ENCODE measurements at places on chromosomes 6 and 20.
A peak's percentile ranks its signal among the peaks of the same experiment; 100 is the strongest.

- DNase-seq, result no peak
These were observed 16.6 kb downstream of the POM121L2 start for GRCh38 chr6:27295301-27296079.

- DNase-seq, result no peak
These were observed 3.8 kb downstream of the ACTR5 start for GRCh38 chr20:38752029-38752428.

DNA sequence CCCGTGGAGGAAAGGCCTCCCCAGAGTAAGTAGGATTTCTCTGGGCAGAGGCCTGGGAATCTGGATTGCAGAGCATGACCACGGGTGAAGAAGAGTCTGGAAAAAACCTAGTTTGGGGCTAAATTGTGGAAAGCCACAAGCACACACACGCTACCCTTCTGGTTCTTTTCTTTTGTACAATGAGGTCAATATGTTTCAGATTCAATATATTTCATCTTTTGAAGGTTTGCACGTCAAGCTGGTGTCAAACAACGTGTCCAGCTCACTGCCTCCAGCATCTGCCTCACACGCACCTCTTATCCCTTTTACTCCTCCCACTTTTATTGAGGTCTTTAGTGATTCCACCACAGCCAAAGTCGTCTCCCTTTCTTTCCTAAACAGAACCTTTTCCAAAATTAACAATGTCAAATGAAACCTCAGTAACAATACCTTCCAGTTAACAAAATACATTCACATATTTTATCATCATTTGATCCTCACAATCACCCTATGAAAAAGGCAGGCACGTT lies 773 bp upstream of the EPB41L2 start:
- DNase-seq, result peak; percentile 6

DNA sequence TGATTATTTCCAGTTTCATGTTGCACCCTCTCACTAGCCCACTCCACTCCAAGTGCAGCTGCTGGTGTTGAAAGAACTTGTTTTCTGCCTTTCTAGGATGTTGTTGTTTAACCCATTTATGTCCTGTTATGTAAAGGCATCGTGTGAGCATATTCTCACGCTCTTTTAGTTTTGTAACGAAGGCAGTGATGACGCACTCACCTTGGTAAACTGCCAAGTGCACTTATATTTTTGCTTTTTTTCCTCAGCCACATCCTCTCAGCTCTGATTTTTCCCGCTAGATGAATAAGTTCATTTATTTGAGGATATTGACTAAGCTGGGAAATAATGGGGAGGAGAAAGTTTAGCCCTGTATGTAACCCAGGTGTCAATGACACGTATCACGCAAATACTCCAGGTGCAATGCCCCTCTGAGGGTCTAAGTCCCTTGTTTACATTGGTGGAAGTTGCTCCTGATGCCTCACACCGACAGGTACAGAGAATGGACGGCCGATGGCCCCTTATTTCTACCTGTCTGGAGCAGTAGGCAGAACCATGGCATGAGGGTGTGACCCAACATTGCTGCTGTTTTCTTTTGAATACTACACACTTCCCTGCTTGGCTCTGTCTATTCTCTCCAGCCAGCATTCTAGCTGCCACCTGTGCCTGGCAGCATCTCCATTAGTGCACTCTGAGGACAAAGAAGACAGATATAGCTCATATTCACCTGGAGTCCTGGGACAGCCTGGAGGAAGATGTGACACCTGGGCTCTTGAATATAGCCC lies 132.7 kb upstream of the SLC24A3 start:
- no peak for DNase-seq

DNA sequence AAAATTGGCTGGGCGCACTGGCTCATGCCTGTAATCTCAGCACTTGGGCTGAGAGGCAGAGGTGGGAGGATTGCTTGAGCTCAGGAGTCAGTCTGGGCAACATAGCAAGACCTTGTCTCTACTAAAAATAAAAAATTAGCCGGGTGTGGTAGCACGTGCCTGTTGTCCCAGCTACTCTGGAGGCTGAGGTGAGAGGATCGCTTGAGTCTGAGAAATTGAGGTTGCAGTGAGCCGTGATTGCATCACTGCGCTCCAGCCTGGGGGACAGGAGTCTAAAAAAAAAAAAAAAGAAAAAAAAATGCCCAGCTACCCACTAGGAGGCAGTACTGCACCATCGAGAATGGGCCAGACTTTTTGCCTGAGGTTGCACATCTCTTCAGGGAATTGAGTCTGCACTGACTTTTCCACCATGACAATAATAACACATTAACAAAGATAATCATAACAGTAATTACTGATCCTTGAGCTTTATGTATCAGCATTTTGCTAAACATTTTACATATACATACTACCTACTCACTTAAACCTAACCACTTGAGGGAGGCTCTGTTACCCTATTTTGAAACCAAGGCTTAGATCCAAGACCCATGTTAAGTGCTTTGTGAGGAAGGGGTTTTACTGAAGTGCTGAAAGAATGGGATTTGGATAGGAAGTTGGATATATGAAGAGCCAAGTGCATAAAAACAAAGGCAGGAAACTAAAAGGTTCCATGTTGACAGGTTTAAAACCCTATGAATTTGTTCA lies 21.0 kb downstream of the SRSF3 start:
- peak; percentile 71 for DNase-seq

DNA sequence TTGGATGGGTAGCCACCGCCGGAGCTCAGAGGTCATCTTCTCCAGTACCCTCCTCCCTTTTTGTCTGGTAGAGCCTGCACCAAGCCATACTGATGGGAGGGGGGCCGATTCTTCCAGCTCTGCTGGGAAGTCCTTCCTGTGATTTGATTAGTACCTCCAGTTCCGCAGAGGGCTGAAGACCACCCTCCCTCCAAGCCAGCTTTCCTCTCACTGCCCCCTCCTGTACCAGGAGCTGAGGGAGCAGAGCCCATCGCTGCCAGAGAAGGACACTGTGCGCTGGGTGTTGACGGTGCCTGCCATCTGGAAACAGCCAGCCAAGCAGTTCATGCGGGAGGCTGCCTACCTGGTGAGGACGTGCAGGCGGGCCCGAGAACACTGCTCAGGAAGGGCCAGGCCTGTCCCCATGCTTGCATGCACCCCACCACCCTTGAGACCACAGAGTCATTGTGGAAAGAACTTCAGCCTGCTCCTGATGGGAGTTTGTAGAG lies 13.2 kb downstream of the HSPA12B start:
- no peak for DNase-seq

GRCh38 chr20:48171626-48172356 lies 386.5 kb upstream of the SULF2 start:
- DNase-seq, result no peak

DNA sequence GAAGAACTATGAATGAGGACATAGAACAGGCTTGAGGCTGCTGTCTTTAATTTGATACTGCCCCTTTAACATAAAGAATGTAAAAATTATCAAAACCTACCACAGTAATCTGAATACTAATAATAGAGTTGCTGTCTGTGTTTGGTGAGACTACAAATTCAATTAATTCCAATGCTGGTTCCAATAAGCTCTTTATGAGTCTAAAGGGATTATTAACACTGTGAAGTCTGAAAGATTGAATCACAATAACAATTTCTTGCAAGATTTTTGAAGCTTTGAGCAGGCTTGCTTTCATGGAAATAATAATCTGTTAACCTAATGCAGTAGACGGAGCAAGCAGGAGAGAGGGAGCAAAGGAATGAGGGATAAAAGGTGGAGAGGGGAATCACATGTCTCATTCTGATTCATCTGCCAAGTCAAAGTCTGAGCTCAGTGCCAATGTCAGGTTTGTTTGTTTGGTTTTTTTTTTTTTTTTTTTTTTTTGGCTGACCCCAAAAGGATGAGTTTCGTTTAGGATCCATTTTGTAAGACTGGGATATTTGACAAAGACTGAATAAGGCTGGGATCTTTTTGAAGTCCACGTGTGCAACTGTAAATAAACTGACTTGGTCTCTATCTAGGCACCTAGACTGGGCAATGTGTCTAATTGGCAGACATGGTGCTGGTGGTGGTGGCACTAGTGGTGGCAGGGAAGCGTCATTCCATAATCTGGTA lies 211.6 kb downstream of the RNF144B start:
- DNase-seq, result no peak

- DNase-seq, result no peak
These were observed 988 bp downstream of the UBE2V1 start for GRCh38 chr20:50111829-50112495.

DNA sequence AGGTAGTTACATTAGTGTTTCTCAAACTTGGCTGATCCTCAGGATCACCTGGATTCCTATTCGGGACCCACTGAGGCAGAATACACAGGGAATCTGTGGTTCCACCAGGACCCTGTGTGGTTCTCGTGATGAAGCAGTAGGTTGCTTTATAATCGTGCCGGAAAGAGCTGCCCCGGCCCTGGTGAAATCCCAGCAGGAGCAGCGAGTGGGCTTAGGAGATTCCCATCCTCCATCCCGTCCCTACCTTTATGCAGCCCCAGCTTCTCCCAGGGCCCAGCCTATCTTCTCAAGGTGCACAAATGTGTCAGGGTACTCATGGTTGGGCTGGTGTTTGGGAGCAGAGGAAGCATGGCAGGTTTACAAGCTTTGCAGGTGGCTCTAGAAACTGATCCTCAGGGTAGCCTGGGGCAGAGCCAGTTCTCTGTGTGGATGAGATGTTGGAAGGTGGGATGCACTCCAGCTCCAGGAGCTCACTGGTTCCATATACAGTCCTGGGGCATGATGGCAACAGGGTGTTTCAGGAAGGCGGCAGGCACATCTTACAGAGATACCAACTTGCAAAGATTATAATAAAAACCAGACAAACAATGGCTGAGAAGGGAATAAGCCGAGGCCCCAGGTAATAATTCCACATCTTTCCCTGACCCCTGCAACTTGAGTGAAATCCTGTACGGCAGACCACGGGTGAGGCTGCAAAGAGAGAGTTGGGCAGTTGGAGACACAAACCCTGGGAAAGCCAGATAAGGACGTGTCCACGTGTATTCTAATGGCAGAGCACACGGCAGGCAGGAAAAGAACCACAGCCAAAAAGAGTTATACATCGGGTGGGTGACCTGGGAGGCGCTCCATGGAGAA lies 5.9 kb downstream of the SLC22A1 start:
- DNase-seq, result no peak

GRCh38 chr20:3297079-3297378 lies 58.0 kb upstream of the SLC4A11 start:
- DNase-seq, result no peak

GRCh38 chr6:87623248-87623647 lies 33.3 kb downstream of the ORC3 start:
- no peak for DNase-seq

GRCh38 chr6:158069800-158070195 lies 88.1 kb downstream of the SYNJ2 start:
- DNase-seq, result no peak

DNA sequence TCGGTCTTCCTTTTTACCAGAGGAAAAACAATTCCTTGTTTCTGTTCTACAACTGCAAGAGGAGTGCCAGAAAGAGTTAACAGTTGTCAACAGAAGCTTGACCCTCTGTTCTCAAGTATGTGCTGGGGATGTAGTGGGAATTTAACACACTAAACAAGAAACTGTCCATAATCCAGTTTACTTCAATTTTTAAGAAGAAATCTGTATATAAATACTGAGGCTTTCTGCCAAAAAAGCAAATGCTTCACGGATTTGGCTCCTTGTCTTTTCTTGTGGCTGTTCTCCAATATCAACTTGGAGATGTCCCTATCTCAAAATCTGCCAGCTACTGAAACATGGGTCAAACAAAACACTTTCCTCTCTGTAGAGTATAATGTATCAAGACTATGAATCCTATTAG lies 26.8 kb downstream of the REV3L start:
- no peak for DNase-seq

- no peak for DNase-seq
These were observed 10.2 kb downstream of the NAPB start for GRCh38 chr20:23410916-23411695.

GRCh38 chr6:156720691-156721685 lies 56.2 kb upstream of the ARID1B start:
- no peak for DNase-seq

- DNase-seq, result no peak
These were observed 121.4 kb upstream of the DST start for GRCh38 chr6:56764081-56764566.

- DNase-seq, result no peak
These were observed 22.0 kb downstream of the MAPK14 start for GRCh38 chr6:36049582-36049981.

DNA sequence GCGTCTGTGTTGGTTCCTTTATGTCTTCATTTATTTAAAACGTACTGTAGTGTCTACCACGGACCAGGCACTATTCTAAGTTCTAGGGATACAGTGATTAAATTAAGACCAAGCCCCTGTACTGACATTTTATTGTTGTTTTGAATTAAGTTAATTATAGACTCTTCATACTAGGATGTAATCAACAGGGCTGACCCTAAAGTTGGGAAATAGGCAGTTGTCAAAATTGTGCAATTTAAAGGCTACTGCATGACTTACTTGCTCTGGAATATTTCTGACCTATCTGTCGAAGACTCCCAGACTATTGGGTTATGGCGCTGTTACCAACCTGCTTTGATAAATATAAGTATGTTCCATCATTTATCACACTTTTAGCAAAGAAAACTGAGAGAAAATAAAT lies 6.7 kb downstream of the MYO6 start:
- DNase-seq, result no peak

GRCh38 chr6:111620169-111620568 lies 14.5 kb upstream of the TRAF3IP2 start:
- DNase-seq, result no peak

- no peak for DNase-seq
These were observed 3.5 kb downstream of the PLEKHG1 start for GRCh38 chr6:150603176-150603575.

DNA sequence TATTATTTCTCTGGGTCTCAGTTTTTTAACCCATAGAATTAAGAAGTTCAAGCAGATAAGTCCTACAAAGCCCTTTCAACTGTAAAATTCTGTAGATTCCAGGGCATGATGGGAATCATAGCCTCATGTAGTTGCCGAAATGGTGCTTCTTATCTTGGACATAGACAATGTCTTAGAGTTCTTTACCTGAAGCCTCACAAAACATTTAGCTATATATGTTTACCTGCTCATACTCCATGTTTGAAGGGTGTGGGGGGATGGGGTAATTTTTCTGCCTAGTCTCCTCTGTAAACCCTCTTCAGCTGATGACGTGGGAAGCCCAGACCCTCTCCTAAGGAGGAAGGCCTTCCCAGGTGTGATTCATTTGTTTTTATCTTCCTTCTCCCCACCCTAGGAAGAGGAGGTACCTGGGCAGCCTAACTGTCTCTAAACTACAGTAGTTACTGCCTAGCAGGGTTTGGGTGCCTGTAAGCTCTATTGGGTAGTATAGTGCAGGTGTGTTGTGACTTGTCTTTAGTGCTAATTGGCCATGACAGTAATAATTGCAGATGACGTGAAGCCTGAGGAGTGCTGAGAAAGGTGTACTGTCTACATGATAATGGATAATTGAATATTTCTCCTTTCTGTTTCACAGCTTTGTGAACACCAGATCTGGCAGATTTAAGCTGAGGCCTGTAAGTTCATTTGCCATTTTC lies 230.8 kb downstream of the TFAP2B start:
- no peak for DNase-seq

Measured in activated CD4-positive, alpha-beta T cell treated with anti-CD3 and anti-CD28 coated beads for 36 hours (primary cell).